ENCODE measurements at places on chromosomes 3 and 15.

DNA sequence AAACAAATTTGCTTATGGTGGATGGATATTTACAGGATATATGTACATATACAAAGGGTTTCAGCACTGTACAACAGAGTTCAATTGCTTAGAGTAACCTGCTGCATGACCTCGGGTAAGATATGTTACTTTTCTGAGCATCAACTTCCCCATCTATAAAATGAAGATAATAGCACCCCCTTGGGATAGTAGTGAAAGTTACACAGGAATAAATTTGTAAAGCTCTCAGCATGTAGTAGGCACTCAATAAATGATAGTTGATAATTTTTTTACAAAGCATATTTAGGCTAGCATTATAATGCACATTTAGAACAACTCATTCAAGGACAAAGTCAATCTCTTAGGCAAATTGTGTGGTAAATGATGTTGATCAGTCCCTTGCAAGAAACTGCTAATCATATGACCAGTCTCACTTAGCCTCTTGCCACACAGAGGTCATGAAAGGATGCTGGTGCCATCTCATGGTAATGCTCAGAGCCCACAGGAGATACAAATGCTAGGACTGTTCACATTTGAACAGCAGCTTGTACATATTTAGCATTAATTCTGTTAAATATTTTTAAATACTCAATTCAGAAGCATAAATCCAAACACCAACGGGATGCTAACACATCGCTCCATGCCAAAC is 123.9 kb downstream of the MAGI1 start:
- DNase-seq, result peak; percentile 9

- no peak for DNase-seq
These were observed 423 bp downstream of the CHAC1 start for GRCh38 chr15:40953713-40954074.

DNA sequence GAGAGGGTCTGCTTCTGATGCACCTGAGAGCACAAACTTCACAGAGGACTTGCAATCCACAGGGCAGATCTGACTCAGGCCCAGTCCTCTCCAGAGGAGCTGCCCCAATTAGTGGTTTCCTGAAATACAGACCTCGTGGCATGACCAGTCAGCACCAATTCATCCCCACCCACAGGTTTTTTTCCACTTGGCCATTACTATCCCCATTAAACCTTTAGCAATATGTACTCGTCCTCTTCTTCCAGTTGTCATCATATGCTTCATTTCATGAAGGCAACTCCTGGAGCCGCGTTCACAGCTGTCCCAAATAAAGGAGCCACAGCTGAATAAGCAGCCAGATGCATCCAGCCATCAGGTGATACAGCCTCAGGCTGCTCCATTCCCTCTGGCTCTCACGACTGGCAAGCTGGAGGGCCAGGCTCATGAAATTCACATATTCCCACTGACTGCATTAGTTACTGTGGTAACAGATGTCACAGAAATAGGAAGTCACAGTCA is 163.1 kb downstream of the FMN1 start:
- DNase-seq, result peak; percentile 1

GRCh38 chr3:15269091-15269989 is 63.0 kb downstream of the SH3BP5 start:
- peak; percentile 97 for DNase-seq

- DNase-seq, result no peak
These were observed 16.9 kb upstream of the ZFYVE19 start for GRCh38 chr15:40789999-40790398.

Measured in RKO (cell line).